ENCODE measurements at places on chromosomes 1 and 21.

- no peak for DNase-seq
These were observed 79.5 kb downstream of the NUF2 start for GRCh38 chr1:163401211-163401610.

DNA sequence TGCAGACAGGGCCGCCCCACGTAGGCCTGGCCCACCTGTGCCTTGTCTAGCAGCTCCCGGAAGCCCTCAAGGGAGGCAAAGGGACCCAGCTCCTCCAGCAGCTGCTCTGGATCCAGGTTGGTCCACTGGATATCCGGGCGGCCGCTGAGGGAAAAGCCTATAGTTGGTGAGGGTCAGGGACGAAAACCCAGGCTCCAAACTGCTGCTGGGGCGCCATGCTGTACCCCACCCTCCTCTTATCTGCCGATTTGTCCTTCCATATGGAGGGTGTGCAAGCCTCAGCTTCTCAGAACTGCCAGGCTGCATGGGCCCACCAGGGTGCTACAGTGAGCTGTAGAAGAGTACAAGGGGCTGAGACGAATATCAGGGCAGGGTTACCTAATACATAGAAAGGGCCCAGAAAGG is 12.2 kb downstream of the PTCH2 start:
- no peak for DNase-seq

DNA sequence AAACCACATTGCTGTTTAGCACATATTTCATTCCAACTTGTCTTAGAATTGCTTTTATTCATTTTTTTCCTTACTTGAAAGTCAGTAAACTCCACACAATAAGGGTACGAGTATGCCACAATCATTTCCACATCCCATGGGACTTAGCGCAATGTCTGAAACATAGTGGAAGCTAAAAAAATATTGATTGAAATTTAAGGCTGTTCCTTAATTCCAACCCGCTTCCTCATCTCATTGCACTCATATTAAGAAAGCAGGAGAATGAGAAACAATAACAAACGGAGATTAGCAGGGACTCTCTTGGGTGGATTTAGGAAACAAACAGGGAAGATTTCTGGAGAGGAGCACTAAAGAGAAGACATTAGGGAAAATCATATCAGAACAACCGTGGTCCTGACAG is 39.3 kb upstream of the RGS4 start:
- DNase-seq = no peak

DNA sequence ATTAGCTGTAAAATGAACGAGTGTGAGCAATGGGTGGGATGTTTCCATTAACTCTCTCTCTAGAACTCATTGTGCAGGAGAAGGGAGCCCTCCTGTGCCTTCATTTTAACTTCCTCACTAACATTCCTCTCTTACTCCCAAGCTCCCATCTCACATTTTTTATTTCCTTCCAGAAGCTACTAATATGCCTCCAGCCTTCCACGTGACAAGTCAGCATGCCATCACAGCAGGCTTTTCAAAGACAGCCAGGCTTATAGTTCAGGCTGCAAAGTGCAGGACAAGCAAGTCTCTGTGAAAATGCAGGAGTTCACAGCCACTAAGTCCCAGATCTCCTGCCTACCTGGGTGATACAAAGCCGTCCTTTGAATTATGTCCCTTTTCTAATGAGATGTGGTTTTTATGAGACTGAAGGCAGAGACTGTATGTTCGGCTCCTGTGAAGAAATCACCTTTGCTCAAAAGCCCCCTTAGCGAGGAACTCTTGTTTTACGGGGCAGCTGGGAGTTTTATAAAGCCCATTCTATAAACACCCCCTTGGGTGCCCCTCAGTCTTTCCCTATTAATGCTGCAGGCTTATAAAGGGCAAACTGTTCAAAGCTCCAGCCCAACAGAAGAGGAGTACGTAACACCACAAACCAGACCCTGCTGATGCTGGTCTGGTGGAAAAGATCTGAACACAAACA is 14.8 kb upstream of the ANGPTL7 start:
- DNase-seq = no peak

- DNase-seq = peak; percentile 53
These were observed 237.6 kb downstream of the SDCCAG8 start for GRCh38 chr1:243493156-243494129.

GRCh38 chr1:112881742-112882127 is 74.3 kb downstream of the SLC16A1 start:
- DNase-seq = no peak

- peak; percentile 42 for DNase-seq
These were observed 519 bp downstream of the FNBP1L start for GRCh38 chr1:93448292-93448982.

GRCh38 chr1:215405211-215405610 is 161.9 kb upstream of the KCTD3 start:
- no peak for DNase-seq

DNA sequence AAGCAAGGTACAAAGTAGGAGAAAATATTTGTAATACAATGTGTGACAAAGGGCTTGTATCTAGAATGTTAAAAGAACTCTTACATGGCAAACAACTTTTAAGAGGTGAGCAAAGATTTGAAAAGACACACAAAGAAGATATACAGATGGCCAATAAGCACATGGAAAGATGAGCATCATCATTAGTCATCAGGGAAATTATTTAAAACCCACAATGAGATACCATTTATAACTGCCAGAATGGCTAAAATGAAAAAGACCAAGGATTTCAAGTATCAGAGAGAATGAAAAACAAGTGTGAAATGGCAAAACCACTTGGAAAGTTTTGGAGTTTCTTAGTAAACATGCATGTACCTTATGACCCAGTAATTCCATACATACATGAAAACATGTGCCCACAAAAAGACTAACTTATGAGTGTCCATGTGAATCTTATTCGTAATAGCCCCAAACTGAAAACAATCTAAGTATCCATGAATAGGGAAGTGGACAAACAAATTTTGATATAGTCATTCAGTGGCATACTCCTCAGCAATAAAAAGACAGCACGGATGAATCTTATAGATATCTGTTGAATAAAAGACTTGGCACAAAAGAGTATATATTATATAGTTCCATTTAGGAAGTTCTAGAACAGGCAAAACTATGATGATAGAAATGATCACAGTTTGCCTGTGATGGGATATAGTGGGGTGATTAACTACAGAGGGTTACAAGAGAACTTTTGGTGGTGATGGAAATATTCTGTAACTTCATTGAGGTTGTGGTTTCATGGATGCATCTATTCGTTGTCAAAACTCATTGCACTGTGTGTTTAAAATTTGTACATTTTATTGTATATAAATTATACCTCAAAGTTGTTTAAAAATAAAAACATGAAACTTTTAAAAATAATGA is 82.0 kb downstream of the DISP1 start:
- no peak for DNase-seq

- no peak for DNase-seq
These were observed 131.0 kb upstream of the LMO4 start for GRCh38 chr1:87197641-87198040.

DNA sequence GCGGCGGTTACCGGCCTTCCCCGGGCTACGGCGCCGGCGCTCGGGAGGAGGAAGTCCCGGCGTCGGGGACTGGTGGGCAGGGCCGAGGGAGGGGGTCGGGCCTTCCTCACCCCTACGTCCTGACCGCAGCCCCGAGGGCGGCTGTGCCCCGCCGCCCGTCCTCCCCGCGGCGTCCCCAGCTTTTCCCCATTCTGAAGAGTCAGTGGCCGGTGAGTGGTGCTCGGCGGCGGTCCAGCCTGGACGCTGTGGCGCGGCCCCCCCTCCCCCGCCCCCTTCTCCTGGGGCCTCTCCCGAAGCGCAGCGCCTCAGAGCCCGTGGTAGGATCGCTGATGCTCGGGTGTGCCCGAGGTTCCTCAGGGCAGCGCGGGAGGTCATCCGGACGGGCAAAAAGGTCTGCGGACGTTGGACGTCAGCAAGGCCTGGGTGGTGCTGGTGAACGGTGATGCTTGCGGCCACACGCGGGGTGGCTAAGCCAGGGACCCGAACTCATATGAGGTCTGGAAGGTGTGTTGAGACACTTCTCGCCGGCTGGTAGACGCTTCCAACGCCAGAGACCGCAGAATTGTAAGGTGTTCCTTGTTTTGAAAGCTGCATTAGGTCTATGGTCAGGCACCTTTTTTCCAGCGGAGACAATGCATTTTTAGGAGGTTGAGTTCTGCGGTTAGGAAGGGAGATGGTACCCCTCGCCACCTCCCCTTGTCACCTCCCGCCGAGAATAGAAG is 725 bp downstream of the SLC25A33 start:
- peak; percentile 41 for DNase-seq

DNA sequence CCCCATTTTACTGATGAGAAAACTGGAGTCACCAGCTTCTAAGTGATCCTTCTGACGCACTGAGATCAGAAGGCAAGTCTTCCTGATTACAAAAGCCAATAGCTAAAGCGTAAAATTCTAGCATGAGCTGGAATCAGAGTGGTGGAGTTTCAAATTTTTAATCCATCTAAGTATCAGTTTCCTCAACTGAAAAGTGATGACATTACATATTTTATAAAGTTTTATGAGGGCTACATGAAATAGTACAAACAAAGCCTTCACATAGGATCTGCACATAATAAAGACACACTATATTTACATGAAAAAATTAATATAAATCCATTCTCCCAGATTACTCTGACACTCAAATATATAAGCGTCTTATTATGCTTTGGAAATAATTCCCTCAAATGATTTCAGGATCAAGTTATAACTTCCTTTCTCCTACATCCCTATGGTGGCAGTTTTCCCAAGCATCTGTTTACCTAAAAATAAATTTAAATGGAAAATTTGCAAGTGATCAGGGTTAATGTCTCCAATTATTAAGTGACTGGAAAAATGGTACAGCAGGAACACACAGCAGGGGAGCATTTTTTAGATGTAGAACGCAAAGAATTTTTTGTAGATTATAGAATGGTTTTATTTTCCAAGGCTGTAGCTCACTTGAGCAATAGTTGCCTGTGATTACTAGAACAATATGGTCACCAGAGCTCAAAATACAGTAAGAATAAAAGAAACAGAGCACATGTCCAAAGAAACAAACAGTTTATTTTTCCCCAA is 490.4 kb upstream of the C1orf87 start:
- DNase-seq = peak; percentile 25

DNA sequence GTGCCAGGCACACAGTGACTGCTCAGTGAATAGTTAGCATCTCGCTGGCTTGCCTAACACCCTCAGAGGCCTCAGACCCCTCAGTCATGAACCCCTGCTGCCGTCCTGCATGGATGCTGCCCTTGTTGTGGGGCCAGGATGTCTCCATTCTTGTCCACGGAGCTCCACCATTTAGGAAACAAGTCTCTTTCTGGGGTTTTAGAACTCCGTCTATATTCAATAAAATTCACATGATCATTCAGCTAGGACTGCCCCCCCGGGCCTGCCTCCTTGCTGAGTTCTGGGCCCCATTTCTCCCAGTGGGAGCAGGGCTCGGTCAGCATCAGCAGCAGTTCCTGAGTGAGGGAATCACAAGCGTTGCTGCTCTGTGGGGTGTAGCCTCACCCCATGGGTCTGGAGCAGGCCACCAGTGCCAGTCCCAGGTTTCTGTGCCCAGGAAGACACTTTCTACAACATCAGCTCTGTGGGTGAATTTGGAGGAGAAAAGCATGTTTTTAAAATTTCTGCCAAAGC is 134.1 kb downstream of the RHOU start:
- DNase-seq = no peak

- DNase-seq = no peak
These were observed 167.4 kb upstream of the PRMT6 start for GRCh38 chr1:106889059-106889458.

GRCh38 chr21:37530901-37531351 is 164.4 kb downstream of the DYRK1A start:
- no peak for DNase-seq

DNA sequence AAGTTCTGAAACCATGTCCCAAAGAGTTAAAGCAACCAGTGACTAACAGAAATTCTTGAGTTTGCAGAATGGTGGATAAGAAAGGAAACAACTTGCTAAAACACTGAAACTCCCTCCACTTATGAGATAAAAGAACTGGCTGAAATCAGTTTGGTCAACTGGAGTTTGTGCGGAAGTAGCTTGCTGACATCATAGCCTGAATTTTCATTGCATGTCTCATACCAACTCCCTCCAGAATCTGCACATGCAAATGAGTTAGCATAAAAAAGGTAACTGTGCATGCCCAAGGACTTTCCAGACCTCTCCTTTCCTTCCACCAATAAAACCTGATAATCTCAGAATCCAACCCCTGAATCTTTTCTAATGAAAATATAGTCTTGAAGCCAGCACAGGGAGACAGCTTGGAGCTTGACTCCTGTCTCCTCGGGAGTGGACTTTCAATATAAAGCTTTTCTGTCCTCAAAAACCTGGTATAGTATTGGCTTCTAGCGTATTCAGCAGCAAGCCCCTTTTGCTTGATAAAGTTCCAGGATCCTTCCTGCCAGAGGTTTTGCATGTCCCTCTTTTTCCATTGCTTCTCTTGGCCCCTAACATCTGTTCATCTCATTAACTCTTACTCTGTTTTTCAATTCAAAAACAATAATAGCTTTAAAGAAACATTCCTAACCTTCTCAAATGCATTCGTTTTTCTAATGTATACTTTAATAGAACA is 785.8 kb upstream of the ADGRL4 start:
- DNase-seq = no peak

DNA sequence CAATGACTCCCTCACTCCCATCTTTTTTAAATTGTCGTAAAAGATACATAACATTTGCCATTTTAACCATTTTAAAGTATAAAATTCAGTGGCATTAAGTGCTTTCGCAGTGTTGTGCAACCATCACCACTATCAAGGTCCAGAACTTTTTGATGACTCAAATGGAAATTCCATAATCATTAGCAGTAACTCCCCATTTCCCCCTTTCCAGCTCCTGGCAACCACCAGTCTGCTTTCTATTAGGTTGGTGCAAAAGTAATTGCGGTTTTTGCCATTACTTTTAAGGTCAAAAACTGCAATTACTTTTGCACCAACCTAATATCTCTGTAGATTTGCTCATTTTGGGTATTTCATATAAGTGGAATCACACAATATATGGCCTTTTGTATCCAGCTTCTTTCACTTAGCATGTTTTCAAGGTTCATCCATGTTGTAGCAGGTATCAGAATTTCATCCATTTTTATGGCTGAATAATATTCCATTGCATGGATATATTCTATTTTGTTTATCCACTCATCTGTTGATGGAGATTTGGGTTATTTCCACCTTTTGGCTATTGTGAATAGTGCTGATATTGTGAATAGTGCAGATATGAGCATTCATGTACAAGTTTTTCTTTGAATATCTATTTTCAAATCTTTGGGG is 159.7 kb downstream of the HIVEP3 start:
- no peak for DNase-seq

DNA sequence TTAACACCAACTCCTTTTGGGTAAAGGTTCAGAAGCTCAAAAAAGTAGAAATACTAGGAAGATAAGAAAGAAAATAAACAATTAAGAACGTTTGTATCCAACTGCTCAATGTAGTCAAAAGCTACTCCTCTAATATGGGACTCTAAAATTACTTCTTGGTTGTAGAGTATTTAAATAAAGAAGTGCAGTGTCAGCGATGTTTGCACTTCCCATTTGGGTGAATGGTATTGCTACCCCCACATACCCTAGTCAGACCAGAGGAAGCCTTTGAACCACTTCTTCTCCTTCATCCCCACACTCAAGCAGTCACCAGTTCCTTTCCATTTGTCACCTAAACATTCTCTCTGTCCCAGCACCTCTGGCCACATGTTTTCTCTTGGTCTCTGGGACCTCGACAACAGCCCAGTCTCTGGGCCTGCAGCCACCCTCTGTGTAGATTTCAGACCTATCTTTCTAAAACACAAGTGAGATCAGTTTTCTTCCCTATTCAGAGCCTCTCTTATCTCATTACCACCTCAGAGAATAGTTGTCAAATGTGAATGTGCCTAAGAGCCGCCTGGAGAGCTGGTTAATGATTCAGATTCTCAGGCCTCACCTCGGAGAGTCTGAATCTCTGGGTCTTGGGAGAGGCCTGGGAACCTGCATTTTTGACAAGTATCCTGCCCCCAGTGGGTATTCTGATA is 109.8 kb downstream of the OMA1 start:
- DNase-seq = no peak

Measured in NCI-H2171 treated with DMSO at 0.1 percent for 48 hours (cell line).